Tongue (tissue), 3 donors: ENCODE measurements at places on chromosomes 6 and 20. TPM values are rescaled to one million over a fixed set of nuclear protein-coding genes. Genes with fewer than 3 reads are reported as not detected.

The NKAIN4 gene
- 10.4 TPM for total RNA-seq

The RIPK1 gene
- 17.8 TPM for total RNA-seq

The ALDH5A1 gene
- total RNA-seq: 15.9 TPM

The GNMT gene
- 0.41 TPM for total RNA-seq

The LY86 gene
- 0.72 TPM for total RNA-seq

The MEP1A gene
- total RNA-seq: not detected

The HLA-DQA1 gene
- not detected for total RNA-seq

The SPDEF gene
- 6.1 TPM for total RNA-seq

The EDN1 gene
- 6.7 TPM for total RNA-seq

The WFDC10B gene
- total RNA-seq: not detected

The ARG1 gene
- total RNA-seq: 0.92 TPM

The SEL1L2 gene
- not detected for total RNA-seq

The BCAS1 gene
- total RNA-seq: 2.4 TPM

The TREM1 gene
- 1.7 TPM for total RNA-seq

The PTGIS gene
- 27.7 TPM for total RNA-seq

The KIAA1755 gene
- 5.0 TPM for total RNA-seq

The ZHX3 gene
- 18.1 TPM for total RNA-seq

The TFAP2A gene
- 6.7 TPM for total RNA-seq

The RAD21L1 gene
- not detected for total RNA-seq

The HUS1B gene
- 0.92 TPM for total RNA-seq

The NOTCH4 gene
- total RNA-seq: 10.6 TPM

The MARCKS gene
- 127 TPM for total RNA-seq

The ZNF391 gene
- total RNA-seq: 6.2 TPM

The CASS4 gene
- 2.8 TPM for total RNA-seq

The HLA-DOB gene
- 1.4 TPM for total RNA-seq

The SLC2A10 gene
- 31.2 TPM for total RNA-seq

The NTSR1 gene
- total RNA-seq: not detected

The ADAM33 gene
- 52.6 TPM for total RNA-seq

The ROMO1 gene
- 96.8 TPM for total RNA-seq

The C6orf132 gene
- total RNA-seq: 8.5 TPM

The OXT gene
- not detected for total RNA-seq

The CYP39A1 gene
- 13.5 TPM for total RNA-seq

The OPRL1 gene
- 0.62 TPM for total RNA-seq

The ADTRP gene
- not detected for total RNA-seq

The NRN1 gene
- total RNA-seq: 12.3 TPM

The CCM2L gene
- total RNA-seq: 9.7 TPM

The ATF6B gene
- total RNA-seq: 40.8 TPM

The MTFR2 gene
- total RNA-seq: 1.9 TPM
